Left lung (tissue), 14 donors: ENCODE measurements at places on chromosomes 1 and 21.

- DNase-seq: no peak
Observed at GRCh38 chr21:45445369-45445768, 40.4 kb downstream of the COL18A1 start.

DNA sequence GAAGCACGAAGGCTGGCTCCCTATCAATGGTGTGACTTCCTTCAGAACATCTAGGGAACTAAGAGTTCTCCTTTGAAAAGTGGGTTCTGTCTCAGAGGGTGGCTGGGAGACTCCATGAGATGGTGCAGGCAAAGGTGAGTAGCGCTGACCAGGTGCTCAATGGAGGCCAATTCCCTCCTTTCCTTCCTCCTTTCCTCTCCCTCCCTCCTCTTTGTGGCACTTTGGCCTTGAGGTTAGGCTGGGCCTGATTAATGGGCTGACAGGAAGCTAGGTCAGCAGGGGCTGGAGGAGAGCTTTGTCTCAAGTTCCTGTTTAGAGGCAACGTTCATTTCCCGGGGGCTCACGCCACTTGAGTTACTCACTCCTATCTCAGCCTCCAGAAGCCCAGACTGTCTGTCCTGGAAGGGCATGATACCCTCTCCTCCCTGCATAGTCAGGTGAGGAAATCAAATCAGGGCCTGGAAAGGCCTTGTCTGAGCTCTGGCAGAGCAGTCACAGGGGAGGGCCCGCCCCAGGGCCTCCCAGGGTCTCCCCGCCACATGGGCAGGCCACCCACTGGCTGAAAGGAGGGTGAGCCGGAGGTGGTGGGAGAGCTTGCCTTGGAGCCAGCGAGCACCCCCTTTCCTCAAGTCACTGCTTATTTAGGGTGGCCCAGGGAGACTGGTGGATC, 58.4 kb upstream of the SSBP3 start:
- no peak for DNase-seq

- DNase-seq: no peak
Observed at GRCh38 chr21:41245509-41246135, 71.0 kb upstream of the FAM3B start.

- no peak for DNase-seq
Observed at GRCh38 chr1:8816264-8816663, 1.2 kb downstream of the RERE start.

DNA sequence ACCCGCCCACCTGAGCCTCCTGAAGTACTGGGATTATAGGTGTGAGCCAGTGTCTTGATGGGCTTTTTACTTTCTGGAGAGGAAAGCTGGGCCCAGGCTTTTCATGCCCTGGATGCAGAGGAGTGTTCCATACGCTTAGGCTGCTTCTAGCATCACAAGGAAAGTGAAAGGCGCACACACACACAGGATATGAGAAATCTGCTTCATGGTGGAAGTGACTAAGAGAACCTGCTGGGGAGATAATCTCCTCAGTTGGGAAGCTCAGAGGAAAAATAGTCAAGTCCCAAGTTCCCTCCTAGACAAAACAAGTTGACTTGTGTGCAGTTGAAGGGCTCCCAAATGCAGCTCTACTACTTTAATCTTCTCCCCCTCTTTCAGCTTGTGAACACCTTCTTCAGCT, 2.2 kb downstream of the NUDC start:
- no peak for DNase-seq
